Left renal cortex interstitium (tissue), 4 donors: ENCODE measurements at places on chromosomes 5 and 9. TPM values are rescaled to one million over a fixed set of nuclear protein-coding genes. Genes with fewer than 3 reads are reported as not detected.

GCNT1 gene
- polyA plus RNA-seq, result 6.2 TPM

UBE2QL1 gene
- 1.1 TPM for polyA plus RNA-seq

- no peak for DNase-seq
These were observed 17.2 kb upstream of the RANBP17 start for GRCh38 chr5:170844651-170845050.

DNA sequence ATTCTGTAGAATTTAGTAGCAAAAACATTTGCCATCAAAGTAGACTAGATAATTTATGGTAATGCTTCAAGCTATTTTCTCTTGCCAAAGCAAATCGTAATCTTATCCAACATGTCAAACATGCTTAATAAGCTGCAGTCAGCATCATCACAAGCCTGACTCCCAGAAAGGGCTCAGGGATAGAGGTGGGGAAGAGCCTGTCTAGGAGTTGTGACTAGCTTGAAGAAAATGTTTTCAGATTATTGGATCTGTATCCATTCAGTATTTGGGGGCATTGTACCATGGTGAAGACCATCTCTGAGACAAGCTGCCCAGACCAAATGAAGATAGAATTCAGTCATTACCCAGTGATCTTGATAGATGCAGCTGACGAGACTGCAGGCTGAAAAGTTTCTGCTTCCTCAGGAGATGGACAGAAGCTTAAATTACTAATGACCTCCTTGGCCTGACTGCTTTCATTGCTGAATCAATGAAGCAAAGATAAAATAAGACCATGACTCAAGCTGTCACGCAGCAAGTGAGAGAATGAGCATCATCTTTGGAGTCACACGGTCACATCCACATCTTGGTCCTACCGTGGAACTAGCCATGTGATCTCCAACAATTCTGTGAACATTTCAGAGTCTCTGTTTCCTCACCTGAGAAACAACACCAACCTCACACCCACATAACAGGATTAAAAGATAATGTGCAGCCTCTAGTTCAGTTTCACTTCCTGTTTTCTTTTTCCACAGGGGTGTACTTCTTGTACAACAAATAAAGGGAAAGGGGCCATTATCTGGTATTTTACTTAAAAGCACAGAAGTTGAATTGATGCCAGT is 9.4 kb downstream of the ERAP2 start:
- DNase-seq, result no peak

- DNase-seq, result no peak
These were observed 69.7 kb downstream of the ARHGAP26 start for GRCh38 chr5:142839711-142840346.

PPP3R2 gene
- not detected for polyA plus RNA-seq

- DNase-seq, result no peak
These were observed 117.8 kb downstream of the MAST4 start for GRCh38 chr5:66713998-66714397.

DNA sequence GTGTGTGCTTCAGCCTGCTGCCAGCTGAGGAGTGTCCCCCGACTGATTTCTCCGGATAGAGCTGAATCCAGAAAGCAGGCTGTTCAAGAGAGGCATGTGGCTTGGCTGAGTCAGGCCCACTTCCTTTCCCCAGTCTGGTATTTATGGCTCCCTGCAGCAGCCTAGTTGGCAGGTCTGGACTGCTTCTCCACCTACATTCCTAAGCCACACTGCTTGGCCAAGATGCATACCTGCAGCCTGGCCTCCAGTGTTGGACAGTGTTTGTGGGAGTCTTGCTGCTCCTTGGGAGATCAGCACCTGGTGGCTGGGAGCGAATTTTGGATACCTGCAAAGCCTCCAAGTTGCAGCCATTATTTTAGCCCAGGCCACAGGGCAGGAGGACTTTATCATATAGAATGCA is 670.8 kb downstream of the ACTL7B start:
- DNase-seq, result no peak

FAM13B gene
- polyA plus RNA-seq, result 49.6 TPM

- DNase-seq, result no peak
These were observed 822 bp downstream of the DENND4C start for GRCh38 chr9:19231126-19231903.

DNA sequence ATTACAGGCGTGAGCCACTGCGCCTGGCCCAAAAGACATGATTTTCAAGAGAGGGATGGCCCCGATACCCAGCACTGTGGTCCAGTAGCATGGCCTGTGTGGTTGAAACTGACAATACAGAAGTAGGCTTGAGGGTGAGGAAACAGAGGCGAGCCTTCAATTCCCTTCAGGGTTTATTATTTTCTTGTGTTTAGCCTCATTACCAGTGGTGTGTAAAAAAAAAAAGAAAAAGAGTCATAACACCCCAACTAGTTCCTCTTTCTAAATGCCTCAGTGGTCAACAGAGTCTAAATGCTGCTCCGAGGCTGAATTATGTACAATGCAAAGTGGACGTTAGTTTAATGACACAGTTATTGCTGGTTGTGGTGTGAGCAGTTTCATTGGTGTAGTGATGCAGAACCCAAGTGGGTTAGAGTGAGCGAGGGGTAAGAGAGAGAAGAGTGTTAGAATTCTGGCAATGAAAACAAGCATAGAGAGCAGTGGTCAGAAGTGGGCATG is 58.8 kb downstream of the SNX30 start:
- no peak for DNase-seq

GRCh38 chr9:105864248-105864898 is 170.0 kb downstream of the TMEM38B start:
- no peak for DNase-seq

DNA sequence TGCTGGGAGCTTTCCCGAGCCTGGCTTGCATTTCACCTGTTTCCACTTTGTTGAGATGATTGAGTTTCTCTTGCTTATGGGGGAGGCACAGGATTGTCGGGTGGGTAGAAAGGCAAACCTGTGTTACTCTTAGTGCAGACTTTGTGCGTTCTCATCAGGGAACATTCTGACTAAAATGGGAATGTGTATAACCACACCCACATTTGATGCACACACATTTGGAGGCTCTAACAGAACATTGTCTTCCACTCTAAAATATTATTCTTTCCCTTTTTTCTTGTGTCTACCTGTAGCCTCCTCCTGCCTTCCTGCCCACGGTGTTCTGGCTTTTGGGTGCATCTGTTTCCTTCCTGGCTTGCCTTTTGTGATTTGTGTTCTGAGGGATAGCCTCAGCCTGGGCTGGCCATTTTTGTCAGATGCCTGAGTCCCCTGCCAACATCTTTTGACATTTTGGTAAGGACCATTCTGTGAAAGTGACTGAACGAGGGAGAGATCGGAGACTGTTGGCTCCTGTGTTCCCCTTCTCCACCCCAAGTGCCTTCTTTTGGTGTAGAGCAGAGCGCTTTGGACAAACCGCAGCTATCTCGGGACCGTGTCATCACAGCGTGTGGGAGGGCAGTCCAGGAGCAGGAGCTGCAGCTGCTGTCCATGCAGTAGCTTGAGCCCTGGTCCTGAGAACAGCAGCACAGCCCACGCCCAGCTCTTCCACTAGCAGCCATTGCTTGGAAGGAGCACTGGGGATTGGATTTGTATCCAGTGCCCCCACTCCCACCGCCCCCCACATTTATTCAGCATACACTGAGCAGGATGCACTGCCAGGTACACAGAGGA is 101.4 kb downstream of the ARHGAP26 start:
- no peak for DNase-seq

DNA sequence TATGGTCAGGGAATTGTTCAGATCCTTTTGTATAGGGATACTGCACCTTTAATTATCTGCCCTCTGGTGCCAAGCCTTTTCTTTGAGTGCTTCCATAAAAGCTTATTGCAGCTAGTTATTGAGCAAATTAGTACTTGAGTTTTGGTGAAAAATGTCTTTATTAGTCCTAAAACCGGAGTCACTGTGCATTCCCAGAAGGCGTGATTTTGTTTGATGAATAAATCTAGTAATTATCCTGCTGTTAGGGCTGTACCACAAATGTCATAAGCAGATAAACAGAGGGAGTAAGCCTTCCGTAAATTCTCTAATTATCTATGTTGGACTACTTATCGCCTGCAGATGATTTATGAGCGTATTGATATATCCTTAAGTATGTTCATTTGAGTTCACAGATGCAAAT is 620.7 kb upstream of the ARRDC3 start:
- no peak for DNase-seq

DNA sequence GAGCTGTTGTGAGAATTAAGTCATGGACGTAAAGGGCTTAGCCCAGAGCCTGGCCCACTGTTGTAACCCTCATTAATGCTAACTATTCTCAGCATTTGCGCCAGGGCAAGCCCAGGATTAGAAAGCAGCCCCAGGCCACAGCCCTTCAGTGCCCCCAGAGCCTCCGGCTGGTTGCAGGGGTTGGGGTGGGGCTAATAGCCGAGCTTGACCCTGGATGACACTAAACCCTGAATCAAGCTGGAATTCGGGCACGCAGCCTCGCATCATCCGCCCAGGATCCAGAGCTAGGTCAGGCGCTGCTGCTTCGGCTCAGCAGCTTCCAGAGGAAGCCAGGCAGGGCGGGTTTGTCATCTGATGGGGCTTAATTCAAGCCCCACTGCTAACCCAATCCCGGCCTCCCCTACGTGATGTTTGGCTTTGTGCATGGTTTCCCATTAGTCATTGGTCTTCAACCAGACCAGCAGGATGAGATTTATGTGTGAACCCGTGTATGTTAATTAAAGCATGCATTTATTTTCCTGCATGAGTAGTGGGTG is 1.2 kb upstream of the MEGF9 start:
- DNase-seq, result peak; percentile 49

DNA sequence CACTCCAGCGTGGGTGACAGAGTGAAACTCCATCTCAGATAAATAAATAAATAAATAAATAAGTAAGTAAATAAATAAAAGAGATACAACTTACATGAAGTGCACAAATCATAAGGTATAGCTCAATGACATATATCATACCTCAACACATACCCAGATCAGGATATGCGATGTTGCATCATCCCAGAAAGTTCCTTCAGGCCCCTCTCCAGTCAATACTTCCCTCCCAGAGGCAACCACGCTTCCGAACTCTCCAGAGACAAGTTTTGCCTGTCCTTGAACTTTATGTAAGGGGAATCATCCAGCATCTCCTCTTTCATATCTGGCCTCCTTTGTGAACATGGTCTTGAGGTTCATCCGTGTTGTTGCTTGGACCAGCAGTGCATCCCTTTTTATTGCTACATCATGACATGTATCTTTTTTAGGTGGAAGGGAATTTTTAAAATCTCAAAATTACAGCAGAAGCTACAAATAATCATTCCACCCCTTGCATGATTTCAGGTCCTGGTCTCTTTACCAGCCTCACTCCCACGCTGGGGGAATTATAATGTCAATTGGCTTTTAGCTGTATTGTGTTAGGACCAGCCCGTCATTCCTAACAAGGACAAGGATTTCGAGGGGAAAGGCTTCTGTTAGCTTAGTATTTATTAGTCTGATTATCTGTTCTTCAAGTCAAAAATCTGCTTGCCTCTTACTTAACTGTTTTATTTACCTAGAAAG is 32.9 kb upstream of the AOPEP start:
- DNase-seq, result no peak

DNA sequence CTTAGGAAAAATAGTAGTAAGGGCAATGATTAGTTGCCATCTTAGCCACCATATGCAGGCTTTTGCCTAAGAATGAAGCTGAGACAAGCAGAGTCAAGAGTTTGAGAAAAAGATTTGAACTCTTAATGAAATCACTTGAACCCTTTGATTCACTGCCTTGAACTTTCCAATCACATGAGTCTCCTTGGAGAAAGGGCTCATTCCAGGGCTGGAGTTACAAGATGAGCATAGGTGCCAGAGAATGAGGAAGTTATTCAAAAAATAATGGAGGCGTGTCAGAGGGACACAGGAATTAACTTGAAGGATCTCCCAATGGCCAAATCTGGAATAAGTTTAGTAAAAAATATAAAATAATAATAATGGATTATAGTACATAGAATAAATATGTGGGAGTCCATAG is 35.3 kb downstream of the MAT2B start:
- DNase-seq, result no peak

MATR3 gene
- 674 TPM for polyA plus RNA-seq

PROB1 gene
- polyA plus RNA-seq, result 1.7 TPM

DNA sequence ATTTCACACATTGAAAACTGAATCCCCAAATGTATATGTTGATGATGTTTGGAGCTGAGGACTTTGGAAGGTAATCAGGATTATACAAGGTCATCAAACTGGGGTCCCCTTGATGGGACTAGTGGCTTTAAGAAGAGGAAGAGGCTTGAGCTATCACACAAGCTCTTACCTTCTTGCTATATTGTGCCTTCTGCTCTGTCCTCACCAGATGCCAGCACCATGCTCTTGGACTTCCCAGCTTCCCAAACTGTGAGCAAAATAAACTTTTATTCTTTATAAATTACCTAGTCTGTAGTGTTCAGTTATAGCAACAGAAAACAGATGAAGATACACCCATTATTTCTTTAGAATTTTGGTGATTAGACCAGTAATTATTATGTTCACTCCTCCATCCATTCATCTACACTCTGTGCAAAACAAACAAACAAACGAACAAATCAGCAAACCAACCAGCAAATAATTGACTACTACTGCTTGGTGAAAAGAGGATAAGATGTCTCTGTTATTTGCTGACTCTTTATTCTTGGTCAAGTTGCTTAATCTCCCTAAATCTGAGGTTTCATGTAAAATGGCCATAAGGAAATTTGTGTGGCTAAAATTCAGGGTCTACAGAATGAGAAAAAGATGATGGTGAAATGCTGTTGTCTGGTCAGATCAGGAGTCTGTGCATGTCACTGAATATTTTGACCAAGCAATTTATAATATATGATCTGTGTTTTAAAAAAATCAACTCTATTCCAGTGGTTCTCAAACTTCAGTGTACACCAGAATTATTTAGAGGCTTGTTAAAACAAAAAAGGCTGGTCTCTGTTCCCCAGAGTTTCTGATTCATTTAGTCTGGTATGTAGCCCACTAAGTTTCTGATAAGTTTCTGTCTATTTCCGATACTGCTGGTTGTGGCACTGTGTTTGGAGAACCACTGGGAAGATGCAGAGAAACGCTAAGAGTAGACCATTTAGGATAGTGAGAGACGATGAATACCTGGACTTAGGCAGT is 854.1 kb downstream of the MAT2B start:
- DNase-seq, result no peak

CCDC69 gene
- polyA plus RNA-seq, result 5.4 TPM

GRCh38 chr5:167792514-167792913 is 498.9 kb upstream of the WWC1 start:
- no peak for DNase-seq

GRCh38 chr5:140298183-140298601 is 4.7 kb downstream of the PFDN1 start:
- no peak for DNase-seq

DDX4 gene
- not detected for polyA plus RNA-seq

DNA sequence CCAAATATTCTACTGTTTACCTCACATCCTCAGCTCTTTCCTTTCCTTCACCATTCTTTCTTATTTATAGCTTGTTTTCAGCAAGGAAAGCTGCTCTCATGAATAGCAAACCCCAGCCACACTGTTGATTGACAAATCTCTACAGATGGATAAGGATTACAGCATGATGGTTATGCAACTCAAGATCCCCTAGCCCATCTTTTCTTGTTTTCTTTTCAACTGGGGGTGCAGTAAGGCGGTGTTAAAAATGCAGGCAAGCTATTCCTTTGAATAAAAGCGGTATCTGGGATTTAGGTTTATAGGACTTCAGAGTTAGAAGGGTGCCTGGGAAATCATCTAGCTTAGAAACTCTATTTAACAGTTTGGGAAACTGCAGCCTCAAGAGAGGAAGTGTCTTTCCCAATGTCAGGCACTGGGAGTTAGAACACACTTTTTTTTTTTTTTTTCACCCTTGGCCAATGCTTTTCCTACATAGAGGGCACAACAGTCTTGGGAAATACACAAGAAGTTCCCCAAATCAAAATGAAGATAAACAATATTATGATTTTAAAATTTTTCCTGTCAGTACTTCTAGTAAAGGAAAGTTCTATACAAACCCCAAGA is 2.6 kb downstream of the SPARC start:
- no peak for DNase-seq
